ENCODE measurements at places on chromosomes 13 and 19.

- DNase-seq = no peak
Measured at GRCh38 chr19:32231020-32231419, 114.4 kb upstream of the ZNF507 start.

- DNase-seq = no peak
Measured at GRCh38 chr13:97911311-97912138, 42.0 kb upstream of the IPO5 start.

GRCh38 chr13:40878321-40878720, 88.9 kb downstream of the SLC25A15 start:
- no peak for DNase-seq

GRCh38 chr13:71082631-71083030, 784.4 kb downstream of the DACH1 start:
- no peak for DNase-seq

GRCh38 chr13:44989941-44990340, 603 bp downstream of the GPALPP1 start:
- DNase-seq = no peak

DNA sequence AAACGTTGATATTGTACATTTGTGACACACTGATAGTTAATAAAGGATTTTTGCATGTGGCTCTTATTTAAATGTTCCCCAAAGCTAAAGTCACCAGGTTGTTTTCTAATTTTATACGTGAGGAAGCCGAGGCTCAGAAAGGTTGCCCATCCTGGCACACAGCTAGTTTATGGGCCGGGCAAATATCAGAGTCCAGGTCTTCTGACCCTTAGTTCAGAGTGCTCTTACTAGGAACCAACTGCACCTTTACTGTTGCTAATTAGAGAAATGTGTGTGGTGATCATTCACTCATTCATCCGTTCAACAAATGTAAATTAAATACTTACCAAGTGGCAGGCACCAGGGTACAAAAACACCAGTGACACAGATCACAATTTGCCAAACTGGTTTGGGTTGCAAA, 46.3 kb upstream of the RGCC start:
- no peak for DNase-seq

- no peak for DNase-seq
Measured at GRCh38 chr13:97306645-97307044, 84.5 kb downstream of the MBNL2 start.

- no peak for DNase-seq
Measured at GRCh38 chr13:76823969-76824368, 62.2 kb downstream of the KCTD12 start.

- DNase-seq = no peak
Measured at GRCh38 chr13:61123538-61124289, 291.9 kb downstream of the PCDH20 start.

GRCh38 chr13:23867027-23867491, 22.1 kb downstream of the MIPEP start:
- DNase-seq = no peak

DNA sequence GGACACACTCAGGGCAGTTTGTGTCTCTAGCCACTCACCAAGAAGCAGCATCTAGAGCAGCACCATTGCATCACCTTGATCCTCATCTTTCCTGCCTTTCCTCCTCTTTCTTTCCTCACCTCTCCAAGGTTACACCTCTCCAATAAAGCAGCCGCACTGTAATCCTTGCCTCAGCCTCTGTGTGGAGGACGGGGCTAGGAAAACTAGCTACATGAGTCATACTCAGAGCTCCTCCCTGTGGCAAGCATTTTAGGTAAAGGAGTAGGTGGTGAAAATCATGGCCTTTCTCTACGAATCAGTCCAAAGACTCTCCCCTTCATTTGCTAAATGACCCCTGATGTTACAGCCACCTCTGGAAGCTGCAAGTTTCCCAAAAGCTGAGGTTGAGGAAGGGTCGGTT, 108.9 kb downstream of the DNAJC15 start:
- DNase-seq = no peak

- DNase-seq = no peak
Measured at GRCh38 chr13:101555610-101556009, 103.1 kb downstream of the ITGBL1 start.
